ENCODE measurements at places on chromosomes 11 and 22. TPM values are rescaled to one million over a fixed set of nuclear protein-coding genes. Genes with fewer than 3 reads are reported as not detected.

CTSW gene
- total RNA-seq = not detected

NDUFS3 gene
- total RNA-seq = 65.8 TPM

DNA sequence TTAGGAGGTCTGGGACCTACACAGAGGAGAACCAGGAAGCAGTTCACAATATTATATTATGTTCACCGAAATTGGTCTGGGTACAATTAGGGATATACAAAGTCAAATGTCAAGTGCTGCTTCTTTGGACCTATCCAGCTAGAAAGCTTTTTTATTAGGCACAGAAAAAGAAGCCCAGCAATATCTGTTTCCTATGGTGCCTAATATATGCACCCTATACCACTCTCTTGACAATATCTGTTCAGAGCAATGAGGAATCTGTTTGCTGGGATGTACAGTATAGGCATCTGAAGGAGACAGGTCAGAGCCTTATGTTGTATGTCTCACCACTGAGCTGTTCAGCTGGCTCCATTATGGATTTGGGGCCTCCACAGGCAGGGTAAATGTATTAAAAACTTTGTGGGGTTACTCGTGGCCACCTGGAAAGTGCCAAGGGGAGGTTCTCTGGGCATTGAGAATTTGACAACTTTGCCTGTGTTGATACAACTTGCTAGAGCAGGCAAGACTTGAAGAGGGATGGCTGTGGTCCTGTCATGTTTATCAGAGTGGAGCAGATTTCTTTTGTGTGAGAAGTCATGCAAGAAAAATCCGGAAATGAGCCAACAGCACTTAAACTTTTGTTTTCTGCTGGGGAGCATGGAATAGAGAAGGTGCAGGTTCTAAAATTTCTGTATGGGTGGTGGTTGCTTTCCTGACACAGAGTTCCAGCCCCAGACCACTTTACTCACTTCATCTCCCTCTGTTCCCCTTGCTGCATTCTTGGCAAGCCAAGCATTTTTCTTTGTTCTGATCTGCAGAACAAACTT is 10.1 kb downstream of the STIM1 start:
- DNase-seq = no peak

GRCh38 chr11:114354076-114354475 is 46.2 kb downstream of the C11orf71 start:
- DNase-seq = no peak

- DNase-seq = peak; percentile 49
These were observed 106.4 kb downstream of the MIAT start for GRCh38 chr22:26763633-26764361.

RAB3IL1 gene
- total RNA-seq = 10.8 TPM

ZNF215 gene
- total RNA-seq = 3.3 TPM

SLC35E4 gene
- total RNA-seq = 1.4 TPM
